Islet precursor cell (in vitro differentiated cells): ENCODE measurements at places on chromosomes 1 and 21.

DNA sequence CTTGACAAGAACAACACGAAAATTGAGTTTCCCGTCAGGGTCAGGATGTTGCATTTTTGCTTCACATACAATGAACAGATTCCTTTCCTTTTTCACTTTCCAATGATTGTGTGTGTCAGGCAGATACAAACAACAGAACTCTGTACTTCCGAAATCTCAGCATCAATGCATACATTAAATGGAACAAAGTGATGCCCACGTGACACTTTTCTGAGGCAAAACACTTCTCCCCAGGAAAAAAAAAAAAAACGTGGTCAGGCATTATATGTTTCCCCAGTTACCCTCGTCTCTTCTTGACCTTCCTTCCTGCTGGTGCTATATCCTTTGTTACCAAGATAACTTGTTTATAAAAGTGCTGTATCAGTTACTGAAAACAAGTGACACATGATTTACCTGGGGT, 181.8 kb downstream of the ZNF281 start:
- DNase-seq: no peak

DNA sequence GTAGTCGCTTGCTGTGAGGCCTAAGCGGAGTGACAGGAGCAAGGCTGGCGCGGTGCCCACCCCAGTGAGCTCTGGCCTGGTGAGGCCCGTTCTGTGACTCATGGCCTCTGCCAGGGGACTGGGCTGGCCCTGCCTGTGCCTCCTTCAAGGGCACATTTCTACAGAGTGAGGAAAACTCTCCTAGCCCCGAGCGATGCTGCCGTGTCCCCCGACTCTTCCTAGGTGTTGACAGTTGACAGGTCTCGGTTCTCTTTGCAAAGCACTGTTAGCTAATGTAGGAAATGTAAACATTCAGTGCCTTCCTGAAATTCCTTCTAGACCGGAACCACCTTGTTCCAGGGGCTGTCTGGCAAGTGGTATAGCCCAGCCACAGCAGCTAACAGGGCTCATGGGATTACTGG, 43.9 kb downstream of the ABCG1 start:
- DNase-seq: no peak

DNA sequence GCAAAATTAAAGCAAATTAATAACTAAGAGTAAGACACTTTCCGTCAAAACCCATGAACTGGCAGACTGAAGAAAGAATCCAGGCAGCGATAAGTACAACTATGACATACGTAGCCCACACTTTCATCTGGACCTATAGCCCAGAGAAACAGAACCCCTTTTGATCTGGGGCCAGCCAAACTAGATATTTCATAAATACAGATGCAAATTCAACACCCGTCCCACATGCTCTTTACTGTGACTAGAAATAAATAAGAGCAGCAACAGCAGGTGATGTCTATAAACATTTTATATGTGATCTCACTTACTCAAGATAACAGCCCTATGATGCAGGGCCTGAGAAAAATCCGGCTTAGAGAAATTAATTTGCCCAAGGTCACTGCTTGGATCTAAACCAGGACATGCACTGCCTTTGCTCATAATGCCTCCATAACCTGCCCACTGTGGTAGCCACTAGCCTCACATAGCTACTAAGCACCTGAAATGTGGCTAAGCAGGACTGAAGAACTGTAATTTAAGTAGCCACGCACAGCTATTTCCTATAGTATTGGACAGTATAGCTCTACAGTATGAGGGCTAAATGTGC, 130.2 kb downstream of the TGFBR3 start:
- no peak for DNase-seq

DNA sequence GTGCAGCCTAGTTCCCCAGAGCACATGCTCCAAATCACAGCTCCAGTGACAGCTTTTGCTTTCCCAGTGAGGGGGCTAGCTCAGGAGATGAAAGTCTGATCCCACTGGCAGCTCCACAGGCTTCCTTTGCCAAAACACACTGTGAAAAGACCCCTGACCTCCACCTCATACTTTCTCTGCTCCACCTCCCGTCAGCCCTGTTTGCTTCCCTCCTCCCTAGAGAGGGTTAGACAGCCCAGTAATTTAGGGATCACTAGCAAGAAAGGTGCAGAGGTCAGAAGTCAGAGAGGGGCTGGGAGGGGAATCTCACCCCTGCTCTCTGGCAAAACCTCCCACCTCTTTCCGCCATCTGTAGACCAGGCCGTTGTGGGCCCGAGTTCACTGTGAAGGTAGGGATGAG, 62.8 kb downstream of the PLXNA2 start:
- DNase-seq: no peak

DNA sequence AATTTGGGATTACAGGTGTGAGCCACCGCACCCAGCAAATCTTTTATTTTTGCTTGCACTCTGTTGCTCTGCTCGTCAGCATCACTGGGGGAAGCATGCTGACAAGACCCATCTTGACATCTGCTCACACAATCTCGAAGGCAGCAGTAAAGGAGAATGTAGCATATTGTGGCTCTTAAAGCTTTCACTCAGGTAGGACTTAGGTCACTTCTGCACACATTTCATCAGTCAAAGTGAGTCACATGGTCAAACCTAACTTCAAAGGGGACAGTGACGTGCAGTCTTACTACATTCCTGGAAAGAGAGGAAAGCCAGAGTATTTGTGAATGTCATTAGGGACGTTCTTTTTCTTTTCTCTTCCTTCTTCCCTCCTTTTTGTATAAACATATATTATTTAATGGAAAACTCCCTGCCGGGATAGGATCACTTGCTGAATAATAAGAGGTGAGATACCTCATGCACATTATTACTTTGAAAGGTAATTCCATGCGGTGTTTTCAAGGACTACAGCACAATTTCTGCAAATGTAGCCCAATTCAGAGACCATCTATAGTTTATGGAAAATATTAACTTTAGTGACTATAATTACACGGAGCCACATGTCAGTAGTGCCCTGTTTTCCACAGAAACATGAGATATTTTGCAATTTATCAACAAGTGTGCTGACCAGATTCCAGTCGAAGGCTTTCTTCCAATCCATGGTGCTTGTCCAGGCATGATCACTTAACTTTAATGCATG, 19.3 kb upstream of the ACBD6 start:
- peak; percentile 87 for DNase-seq

DNA sequence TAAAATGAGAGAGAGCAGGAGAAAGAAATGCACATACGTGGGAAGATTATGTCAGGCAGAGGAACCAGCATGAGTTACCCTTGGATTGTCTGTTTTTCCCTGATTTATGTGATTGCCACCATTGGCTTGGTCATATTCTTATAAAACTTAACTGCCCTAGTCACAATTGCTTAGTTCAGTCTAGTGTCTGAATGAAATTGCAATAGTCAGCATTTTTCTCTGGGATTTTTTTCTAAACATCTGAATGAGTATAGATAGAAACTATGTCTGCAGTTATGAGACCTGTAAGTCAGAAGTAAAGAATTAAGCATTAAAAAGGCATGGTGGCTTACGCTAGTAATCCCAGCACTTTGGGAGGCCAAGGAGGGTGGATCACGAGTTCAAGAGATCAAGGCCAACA, 889.8 kb downstream of the PLA2G4A start:
- no peak for DNase-seq

- DNase-seq: no peak
These were observed 26.2 kb upstream of the CYYR1 start for GRCh38 chr21:26599261-26599660.

GRCh38 chr1:84619383-84620102, 45.3 kb upstream of the CTBS start:
- no peak for DNase-seq

DNA sequence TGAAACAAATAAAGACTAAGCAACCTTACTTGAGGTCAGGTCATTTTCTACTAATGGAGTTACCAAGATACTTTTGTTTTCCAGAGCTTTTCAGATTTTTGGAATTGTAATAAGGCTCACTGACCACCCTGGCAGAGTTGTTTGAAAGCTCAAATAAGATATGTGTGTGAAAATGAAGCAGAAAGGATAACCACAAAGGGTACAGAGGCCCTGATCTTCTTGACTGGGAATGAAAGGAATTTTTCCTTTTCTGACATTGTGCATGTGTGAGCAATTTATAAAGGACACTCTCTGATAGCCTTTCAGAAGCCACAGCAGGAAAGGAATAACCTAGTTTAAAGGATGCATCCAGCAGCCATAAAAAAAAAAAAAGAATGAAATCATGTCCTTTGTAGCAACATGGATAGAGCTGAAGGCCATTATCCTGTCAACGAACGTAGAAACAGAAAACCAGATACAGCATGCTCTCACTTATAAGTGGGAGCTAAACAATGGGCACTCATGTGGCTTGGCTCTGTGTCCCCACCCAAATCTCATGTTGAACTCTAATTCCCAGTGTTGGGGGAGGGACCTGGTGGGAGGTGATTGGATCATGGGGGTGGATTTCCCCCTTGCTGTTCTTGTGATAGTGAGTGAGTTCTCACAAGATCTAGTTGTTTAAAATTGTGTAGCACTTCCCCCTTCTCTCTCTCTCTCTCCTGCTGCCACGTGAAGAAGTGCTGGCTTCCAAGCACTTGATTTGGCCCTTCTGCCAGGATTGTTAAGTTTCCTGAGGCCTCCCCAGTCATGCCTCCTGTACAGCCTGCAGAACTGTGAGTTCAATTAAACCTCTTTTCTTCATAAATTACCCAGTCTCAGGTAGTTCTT, 3.1 kb upstream of the SRP9 start:
- DNase-seq: no peak

GRCh38 chr1:151981178-151981525, 12.5 kb downstream of the S100A10 start:
- no peak for DNase-seq

- DNase-seq: no peak
These were observed 43.1 kb upstream of the FOXO6 start for GRCh38 chr1:41318135-41318534.

GRCh38 chr1:85360730-85361493, 84.5 kb upstream of the BCL10 start:
- no peak for DNase-seq

DNA sequence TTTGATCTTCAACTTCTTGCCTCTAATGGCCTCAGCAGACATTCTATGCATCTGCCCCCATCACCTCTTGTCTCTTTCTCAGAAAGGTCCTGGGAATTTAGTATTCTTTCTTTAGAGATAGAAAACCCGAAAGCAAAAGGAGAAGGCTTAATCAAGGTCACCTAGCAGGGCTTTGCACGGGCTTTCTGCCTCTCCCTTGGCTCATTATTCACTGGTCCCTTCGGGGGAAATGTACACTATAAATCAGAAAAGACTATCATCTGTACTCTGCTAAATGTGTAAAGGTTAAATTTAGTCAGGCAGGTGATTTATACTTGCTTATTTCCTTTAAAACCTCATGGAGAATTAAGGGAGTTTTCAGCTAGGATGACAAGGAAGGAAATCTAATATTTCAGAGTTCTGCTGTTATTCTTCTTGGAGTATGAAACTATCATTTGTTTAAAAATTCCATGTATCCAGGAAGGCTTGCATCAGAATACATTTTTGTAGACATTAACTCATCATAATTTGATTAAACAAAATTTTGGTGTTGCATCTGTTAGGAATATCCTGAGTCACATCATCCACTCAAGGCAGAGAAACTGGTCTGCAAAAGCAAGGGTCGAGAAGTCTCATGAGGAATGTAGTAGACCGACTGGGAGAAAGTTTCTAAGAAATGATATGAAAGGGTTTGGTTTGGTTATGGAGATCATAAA, 124.6 kb downstream of the GABPA start:
- DNase-seq: no peak

DNA sequence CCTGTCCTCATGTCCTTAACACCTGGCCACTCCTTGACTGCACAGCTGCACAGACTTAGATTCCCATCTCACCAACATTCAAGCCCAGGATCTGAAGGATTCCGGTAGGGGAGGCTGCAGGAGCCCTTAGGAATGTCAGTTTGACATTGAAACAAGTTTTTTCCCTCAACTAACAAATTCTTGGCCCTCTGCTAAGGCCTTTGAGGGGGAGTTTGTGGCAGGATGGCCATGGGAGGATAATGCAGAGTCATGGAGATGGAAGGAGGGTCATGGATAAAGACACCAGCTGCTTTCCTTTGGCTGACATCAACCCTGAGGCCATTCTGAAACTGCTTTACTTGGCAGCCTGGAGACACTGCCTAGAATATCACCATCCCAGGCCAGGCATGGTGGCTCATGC, 63.4 kb upstream of the PPP2R5A start:
- DNase-seq: no peak

- peak; percentile 77 for DNase-seq
These were observed 135.8 kb upstream of the PBX1 start for GRCh38 chr1:164423136-164423535.

DNA sequence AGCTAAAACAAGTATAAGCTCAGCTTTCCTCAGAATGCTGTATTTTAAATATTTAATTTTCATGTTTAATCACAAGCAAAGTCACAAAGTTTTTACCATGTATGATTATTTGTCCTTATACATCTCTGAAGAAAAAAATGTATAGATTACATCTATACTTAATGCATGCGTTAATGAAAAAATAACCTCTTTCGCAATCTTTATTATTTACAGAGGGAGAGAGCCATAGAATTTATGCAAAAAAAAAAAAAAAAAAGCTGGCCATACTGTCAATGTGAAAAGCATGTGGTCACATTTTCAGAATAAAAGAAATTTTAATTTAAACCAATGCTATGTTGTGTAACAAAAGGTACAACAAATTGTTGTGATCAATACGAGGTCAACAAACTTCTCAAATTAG, 148.2 kb downstream of the AKT3 start:
- DNase-seq: no peak

- DNase-seq: no peak
These were observed 559 bp downstream of the RBBP4 start for GRCh38 chr1:32651461-32652073.

GRCh38 chr1:29500651-29501050, 264.3 kb downstream of the PTPRU start:
- DNase-seq: peak; percentile 37

DNA sequence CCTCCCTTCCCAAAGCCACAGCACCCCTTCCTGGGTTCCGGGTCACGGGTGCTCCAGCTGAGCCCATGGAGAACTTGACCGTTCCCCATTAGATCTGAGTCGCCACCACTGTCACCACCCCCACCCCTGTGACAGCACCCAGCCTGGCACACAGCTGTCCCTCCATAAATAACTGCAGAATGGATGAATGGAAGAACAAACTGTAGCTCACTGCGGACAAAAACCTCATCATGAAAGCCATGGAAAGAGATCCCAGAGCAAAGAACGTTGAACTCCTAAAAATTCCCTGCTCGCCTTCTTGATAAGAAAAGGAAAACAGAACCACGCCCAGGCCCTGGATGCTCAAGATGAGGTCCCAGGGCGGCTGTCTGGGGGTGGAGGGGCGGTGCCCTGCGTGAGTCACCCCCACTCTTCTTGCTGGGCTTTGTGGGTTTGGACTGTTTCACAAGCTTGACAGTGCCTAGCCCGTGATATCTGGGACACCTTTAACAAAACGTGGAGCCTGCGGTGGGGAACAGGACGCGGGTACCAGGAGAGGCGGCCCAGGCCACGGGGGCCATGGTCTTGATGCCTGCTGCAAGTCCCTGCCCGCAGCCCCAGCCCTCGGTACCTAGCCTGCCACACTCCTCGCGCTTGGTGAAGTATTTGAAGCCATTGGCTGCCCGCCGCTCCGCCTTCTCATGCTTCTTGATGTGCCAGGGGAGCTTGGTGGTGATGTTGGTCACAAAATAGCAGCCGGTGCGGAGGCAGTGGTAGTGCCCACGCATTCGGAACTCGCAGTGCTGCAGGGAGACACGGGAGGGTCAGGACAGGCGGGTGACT, 151.9 kb downstream of the CASZ1 start:
- no peak for DNase-seq

- DNase-seq: no peak
These were observed 204 bp downstream of the CIART start for GRCh38 chr1:150282558-150282958.
